ENCODE measurements at places on chromosomes 3 and 15.
A peak's percentile ranks its signal among the peaks of the same experiment; 100 is the strongest.

DNA sequence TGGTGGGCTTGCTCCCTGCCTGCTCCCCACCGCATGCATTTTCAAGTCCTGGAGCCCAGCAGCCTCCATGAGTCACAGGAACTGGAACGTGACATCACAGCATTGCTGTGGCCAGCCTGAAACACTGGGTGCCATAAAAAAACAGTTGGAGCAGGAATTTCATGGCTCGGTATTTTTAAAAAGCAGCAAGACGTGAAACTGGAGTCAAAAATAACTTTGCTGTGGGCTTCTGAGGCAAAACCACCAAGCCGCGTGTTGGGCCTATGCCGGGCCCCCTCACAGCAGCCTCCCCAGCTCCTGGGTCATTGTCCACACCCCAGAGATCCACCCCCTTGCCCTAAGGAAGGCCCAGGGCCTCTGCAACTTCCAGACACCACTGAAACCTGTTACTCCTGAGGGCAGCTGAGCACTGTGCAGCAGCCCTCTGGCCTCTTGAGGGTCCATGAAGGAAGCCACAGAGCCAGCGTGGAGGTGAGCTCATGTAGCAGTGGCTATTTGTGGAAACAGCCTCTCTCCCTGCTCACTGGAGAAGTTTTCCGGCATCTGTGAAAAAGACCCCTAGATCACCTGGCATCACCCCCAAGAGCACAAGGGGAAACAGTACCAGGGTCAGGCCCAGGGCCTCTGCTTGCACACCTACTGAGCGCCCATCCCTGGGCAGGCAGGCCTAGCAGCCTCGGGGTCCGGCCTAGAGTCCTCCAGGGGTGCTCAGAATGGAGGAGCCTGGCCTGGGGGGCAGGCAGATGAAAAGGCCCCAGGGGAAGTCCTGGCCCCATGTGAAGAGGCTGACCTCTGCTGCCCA is 34.0 kb upstream of the DUSP7 start:
- DNase-seq: no peak

GRCh38 chr3:6282918-6283317 is 578.0 kb upstream of the GRM7 start:
- no peak for DNase-seq

- DNase-seq: no peak
Measured at GRCh38 chr3:42814914-42815507, 5.8 kb downstream of the ACKR2 start.

DNA sequence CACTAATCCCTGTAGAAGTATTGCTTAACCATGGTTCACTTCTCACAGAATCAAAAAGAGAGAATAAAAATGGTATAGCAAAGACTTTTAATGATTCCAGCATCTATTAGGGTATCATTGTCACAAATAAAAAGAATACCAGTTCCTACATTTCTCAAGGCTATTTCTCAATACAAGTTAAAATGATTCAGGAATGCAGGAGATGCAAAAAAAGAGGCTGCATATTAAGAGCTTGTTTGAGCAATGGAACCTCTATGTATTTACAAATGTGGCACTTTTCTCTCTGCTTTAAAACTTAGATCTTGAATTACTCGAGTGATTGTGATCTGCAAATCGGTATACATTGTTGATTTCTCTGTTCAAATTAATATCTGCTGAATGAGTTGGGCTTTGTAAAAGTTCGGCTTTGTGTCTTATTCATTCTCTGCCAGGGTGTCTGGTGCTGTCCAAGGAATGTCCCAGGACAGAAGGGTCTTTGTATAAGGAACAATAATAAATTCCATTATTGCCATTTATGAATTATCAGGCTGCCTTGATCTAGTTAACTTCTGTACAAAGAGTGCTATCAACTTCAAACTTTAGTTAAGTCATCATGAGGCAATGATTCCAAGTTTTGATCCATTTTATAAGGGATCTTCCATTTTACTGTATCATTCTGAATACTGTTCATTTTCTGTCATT is 364.2 kb downstream of the RBMS3 start:
- no peak for DNase-seq

GRCh38 chr3:8286086-8286485 is 215.5 kb upstream of the LMCD1 start:
- DNase-seq: no peak

DNA sequence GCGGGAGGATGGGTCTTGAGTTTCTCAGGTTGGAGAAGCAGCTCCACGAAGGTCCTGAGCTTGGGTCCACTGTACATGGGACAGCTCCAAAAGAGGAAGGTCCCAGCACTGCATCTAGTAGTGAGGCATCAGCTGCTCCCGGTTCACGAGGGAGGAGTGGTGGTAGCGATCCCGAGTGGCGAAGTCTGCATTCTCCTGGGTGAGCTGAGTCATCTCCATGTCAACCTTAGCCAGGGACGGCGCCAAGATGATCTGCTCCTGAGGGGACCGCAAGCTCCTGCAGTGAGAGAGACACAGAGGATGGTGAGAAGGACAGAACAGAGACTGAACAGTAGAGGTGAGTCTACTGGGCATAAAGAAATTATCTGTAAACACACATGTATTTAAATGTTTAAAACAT is 28.0 kb upstream of the HEG1 start:
- DNase-seq: no peak

- DNase-seq: no peak
Measured at GRCh38 chr3:8608791-8609467, 35.7 kb downstream of the SSUH2 start.

- DNase-seq: no peak
Measured at GRCh38 chr3:184642631-184643285, 69.1 kb downstream of the MAGEF1 start.

DNA sequence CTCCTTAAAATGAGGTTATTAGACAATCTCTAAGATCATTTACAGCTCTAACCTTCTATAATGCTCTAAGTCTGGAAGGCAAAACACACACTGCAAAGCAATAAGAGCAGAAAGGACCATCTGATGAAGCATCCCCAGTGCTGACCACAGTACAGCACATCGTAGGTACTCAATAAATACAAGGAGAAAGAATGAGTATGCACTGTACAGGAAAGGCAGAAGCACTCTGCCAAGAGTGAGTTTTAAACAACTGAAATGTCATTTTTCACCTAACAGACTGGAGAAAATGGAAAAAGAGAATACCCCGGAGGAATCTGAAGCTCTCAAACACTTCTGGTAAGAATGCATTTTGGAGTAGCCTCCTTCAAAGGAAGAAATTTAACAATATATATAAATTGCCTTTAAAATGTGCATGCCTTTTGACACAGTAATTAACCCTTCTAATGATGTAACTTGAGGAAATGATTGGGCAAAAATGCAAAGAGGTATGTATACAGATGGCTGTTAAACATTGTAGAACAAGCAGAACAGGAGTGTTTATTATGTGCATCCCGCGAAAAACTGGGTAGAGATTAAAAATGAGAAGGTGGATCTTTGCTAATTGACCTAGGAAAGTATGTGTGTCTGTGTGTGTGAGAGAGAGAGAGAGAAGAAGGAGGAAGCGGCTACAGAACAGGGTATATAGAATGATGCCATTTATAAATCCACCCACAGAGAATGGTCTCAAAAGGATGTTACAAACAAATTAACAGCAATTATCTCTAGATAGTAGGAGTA is 8.0 kb upstream of the OXTR start:
- DNase-seq: no peak

DNA sequence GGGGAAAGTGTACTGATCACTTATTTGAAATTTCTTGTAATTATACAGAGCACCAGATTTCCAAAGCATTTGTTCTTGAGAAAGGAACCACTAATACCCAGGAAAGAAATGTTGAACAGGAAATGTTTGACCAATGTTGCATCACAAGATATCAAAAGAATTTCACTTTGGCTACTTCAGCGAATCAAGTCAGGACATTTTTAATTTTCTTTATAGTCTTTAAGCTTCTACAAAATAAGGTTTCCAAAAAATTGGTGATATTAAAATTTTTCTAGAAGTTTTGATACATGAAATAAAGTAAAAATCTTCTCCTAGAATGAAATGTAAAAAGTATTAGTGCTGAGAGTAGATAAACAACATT is 421.9 kb downstream of the MECOM start:
- DNase-seq: no peak

- DNase-seq: no peak
Measured at GRCh38 chr3:184525337-184526087, 36.1 kb upstream of the EPHB3 start.

- no peak for DNase-seq
Measured at GRCh38 chr3:136644212-136644611, 108.0 kb downstream of the STAG1 start.

DNA sequence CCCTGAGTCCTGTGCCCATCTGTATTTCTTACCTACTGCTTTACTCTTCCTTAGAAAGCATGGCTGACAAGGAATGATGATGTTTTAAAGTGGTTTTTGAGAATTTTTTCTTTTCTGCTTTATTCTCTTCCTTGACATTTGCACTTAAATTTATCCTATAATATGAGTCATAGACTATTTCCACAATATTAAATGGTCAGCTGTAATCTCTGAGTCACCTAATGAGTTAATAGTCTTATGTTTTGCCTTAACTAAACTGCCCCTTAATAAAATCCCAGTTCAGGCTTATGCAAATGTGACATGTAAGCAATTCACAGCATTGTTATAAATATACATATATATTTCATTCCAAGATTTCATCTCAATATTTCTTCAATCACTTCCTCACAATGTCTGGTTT is 23.8 kb downstream of the MEIS2 start:
- no peak for DNase-seq

- DNase-seq: no peak
Measured at GRCh38 chr3:12969486-12969885, 103.7 kb downstream of the IQSEC1 start.

DNA sequence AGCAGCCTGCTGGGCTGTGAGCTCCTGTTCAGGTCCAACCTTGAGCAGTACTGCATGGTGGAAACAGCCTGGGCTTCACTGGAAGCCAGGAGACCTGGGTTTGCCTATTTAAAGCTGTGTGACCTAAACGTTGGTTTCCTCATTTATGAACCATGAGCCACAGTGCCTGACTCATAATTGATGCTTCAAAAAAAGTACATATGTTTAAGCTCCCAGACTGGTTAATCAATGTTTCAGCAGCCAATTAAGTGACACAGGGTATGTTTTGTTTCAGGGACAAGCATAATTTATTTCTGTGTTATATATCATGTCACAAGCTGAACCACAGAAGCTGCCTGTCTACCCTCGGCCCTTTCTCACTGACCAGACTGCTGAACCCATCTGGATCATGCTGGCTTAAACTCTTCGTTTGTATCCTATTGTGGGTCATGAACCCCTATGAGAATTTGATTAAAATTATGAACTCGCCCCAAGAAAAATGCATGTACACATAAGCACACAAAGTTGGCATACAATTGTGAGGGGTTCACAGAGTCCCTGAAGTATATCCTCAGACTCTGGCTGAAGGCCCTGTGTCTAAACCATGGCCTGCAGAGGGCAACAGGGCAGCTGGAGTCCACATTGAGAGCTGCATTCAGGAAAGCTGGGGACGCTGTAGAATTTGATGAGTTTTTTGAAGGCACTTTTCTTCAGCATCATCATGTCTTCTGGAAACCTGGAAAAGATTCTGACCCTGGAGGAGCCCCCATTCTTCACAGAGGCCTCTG is 23.7 kb downstream of the HDC start:
- peak; percentile 49 for DNase-seq

GRCh38 chr3:134362221-134362620 is 12.0 kb downstream of the AMOTL2 start:
- DNase-seq: no peak

DNA sequence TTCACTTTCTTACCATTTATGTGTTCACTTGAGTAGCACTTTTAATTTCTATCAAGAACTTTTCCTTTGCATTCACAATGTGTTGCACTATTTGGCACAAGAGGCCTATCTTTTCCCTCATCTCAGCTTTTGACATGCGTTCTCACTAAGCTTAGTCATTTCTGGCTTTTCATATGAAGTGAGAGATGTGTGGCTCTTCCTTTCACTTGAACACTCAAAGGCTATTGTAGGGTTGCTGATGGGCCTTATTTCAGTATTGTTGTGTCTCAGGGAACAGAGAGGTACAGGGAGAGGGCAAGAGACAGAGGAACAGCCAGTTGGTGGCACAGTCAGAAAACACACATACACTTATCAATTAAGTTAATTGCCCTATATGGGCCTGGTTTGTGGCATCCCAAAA is 127.4 kb upstream of the MLF1 start:
- peak; percentile 81 for DNase-seq

DNA sequence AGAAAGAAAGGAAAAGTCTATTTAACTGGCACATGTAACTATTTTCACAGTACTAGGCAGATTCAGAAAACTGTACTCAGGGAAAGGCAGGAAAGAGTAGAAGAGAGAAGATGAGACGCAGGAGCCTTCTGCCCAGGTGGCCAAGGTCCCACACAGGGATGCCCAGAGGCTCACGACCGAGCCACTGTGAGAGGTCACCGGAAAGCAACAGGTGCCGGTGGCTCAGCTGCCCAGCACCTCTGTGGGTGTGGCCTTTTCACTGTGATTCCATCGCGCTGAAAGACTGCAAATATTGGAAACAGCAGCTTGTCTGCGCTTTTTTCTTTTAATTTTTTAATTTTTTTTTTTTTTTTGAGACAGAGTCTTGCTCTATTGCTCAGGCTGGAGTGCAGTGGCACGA is 226.8 kb downstream of the OCA2 start:
- DNase-seq: no peak

GRCh38 chr3:43185274-43185982 is 79.5 kb upstream of the POMGNT2 start:
- DNase-seq: no peak

DNA sequence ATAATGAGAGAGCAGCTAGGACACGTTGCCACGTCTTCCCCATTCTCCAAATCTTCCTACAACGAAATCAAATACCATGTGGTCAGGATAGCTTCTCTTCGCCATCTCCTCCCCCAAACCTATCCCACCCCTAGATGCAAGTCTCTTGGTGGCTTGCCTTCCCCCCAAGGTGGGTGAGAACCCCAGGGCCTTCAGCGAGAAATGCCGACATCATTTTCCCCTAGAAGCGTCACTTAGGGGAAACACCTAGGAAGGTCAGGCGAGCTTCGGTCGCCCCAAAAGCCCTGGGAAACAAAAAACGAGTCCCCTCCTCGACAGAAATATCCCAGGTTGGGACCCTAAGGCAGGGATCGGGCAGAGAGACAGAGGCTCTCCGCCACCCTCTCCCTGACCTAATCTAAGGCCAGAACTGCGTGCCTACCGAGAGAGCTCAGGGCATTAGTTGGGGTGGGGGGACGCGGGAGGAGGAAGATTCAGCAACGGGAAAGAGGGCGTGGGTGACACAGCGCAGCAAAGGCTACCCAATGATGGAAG is 502 bp downstream of the DPH3 start:
- DNase-seq: no peak

GRCh38 chr3:161630794-161631193 is 134.2 kb downstream of the OTOL1 start:
- no peak for DNase-seq

- no peak for DNase-seq
Measured at GRCh38 chr3:15941958-15942357, 144.2 kb upstream of the ANKRD28 start.

GRCh38 chr3:139439278-139439677 is 37.0 kb downstream of the RBP2 start:
- no peak for DNase-seq

Measured in activated CD4-positive, alpha-beta T cell treated with anti-CD3 and anti-CD28 coated beads, Interleukin-2, Interleukin-6, amounts not matched to agents 100 ng/mL and 50 ng/mL, durations not matched to agents 16 hours and 8 hours (primary cell).